HFFc6 (cell line): ENCODE measurements at places on chromosomes 16 and 17. TPM values are rescaled to one million over a fixed set of nuclear protein-coding genes. Genes with fewer than 3 reads are reported as not detected.

DNA sequence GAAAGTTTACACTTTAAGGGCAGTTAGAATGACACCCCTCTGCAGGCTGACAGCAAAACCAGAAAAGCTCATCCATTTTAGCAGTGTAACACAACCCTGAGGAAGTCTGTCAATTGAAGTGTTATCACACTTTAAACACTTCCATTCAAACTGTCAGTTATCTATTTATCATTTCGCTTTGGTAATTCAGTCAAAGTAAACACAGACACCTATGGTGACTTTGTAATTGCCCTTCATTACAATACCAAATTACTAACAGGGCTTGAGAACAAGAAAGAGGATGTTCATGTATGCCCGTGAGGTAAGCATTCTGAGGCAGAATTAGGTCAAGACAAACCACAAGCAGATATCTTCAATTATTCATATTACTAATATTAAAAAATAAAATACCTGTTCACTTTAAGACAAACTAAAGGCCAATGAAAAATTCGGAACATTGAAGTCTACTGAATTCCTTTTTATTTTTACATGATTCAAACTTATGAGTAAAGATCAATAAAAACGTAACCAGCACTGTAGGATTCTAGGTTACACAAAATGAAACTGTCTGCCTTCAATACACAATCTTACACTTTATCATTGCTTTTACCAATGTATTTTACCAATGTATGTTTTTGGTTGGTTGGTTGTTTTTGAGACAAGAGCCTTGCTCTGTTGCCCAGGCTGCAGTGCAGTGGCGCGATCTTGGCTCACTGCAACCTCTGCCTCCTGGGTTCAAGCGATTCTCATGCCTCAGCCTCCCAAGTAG lies 57.1 kb downstream of the BRIP1 start:
- peaks cover 11% of the 10 kb centered on the region; the same call in 1 of the 2 replicates for H3K36me3 ChIP-seq
- H3K27ac ChIP-seq = peak overlapping the region; percentile 84
- H3K4me3 ChIP-seq = no peak overlapping the region; the same call in none of the 2 replicates
- no peak for DNase-seq

DNA sequence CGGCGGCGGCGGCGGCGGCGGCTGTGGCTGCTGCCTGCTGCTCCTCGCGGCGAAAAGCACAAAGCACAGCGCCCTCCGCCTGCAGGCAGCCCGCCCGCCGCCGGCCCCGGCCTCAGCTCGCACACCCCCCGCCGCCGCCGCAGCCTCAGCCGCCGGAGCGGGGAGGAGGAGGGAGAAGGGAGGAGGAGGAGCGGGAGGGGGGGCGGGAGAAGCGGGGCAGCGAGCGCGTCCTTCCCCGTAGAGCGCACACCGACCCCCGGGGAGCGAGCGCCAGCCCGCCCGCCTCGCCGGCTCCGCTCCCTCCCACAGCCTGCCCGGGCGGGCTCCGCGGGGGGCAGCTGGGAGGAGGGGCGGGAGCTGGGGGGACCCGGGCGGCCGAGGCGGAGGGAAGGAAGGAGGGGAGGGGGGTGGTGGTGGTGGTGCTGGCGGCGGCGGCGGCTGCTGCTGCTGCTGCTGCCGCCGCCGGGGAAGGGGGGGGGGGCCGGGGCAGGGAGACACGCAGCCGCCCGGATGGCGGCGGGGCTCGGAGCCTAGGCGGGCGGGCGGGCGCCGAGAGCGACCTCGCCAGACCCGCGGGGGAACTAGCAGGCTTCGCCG lies at the start of gene UBTF:
Gene UBTF, minus strand, starts transcription at position 60 of the 597 bp plus-strand sequence. CDS start 1,446 bp downstream, outside the sequence.
- peak within 1 kb of the TSS; percentile 93 for H3K4me3 ChIP-seq
- peaks cover 19% of the 10 kb centered on the region for H3K36me3 ChIP-seq
- H3K27me3 ChIP-seq = peaks cover 4% of the 10 kb centered on the region
- no peak for DNase-seq
- H3K27ac ChIP-seq = peak within 1 kb of the TSS; percentile 86

DNA sequence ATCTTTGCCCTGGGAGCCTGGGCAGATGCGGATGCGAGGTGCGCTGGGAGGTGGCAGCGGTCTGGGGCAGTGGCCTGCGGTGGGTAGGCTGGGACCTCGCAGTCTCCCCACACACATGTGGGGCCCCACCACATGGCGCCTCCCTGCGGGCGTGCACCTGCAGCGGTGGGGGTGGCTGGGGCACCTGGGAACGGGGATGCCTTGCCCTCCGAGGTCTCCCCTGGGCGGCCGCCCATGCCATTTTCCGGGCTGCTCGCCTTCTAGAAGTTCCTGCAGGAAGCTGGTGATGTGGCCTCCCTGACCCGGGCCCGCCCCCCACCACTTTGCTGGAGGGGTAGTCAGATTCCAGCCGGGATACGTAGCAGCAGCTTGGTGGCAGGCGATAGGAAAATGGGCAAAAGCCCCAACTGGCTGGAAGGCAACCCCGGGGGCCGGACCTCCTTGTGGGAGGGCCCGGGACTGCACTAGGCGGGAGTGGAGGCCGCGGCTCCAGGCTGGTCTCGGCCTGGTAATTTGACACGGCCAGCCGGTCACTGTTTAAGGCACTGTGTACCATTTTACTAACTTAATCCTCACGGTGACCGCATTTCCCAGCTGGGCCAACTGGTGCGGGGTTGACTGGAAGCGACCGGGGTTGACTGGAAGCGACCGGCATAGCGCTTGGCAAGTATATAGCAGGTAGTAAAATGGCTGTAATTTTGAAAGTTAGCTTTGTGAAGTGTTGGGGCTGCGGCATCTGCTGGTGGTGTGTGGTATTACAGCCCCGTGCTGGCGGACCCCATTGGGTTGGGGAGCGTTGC lies 38.5 kb downstream of the IGF2BP1 start:
- no peak for DNase-seq
- H3K4me3 ChIP-seq = no peak overlapping the region
- H3K27ac ChIP-seq = no peak overlapping the region
- peaks cover 15% of the 10 kb centered on the region for H3K36me3 ChIP-seq

- H3K27ac ChIP-seq = no peak overlapping the region
- no peak overlapping the region for H3K4me3 ChIP-seq
- DNase-seq = peak; percentile 78
Measured at GRCh38 chr17:70405492-70406220, 236.3 kb downstream of the KCNJ2 start.

DNA sequence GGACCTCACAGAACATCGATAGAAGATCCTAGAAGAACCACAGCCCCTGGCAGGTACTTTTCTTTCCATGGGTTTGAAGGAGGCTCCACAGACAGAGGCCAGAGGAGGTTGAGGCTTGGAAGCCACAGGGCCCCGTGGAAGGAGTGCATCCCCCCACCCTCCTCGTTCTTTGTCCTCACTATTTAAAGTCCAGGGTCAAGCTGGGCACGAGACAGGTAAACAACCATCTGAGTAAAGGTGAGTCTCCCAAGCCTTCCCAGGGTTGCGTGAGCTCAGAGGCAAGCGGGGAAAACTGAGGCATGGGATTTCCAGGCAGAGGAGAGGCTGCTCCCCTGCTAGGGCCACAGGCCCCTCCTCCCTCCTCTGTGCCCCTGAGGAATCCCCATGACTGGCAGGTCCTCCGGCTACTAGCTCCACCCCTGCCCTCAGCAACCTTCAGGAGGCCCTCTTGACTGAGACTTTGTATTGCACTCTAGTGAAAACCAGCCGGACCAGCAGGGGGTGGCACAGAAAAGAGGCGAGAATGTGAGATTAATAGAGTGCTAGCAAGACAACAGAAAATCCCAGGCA lies 927 bp upstream of the SULT1A2 start:
- peaks cover 11% of the 10 kb centered on the region for H3K27me3 ChIP-seq
- no peak overlapping the region for H3K4me3 ChIP-seq
- DNase-seq = peak; percentile 15

GRCh38 chr17:82334622-82335394 lies 1.2 kb upstream of the SECTM1 start:
- DNase-seq = no peak
- H3K36me3 ChIP-seq = no peaks in the 10 kb centered on the region
- H3K27me3 ChIP-seq = peaks cover 6% of the 10 kb centered on the region

GRCh38 chr16:78932355-78932943 lies 668.1 kb downstream of the MAF start:
- DNase-seq = no peak
- no peak overlapping the region for H3K27ac ChIP-seq
- H3K4me3 ChIP-seq = no peak overlapping the region
- no peaks in the 10 kb centered on the region; the same call in 1 of the 2 replicates for H3K27me3 ChIP-seq

DNA sequence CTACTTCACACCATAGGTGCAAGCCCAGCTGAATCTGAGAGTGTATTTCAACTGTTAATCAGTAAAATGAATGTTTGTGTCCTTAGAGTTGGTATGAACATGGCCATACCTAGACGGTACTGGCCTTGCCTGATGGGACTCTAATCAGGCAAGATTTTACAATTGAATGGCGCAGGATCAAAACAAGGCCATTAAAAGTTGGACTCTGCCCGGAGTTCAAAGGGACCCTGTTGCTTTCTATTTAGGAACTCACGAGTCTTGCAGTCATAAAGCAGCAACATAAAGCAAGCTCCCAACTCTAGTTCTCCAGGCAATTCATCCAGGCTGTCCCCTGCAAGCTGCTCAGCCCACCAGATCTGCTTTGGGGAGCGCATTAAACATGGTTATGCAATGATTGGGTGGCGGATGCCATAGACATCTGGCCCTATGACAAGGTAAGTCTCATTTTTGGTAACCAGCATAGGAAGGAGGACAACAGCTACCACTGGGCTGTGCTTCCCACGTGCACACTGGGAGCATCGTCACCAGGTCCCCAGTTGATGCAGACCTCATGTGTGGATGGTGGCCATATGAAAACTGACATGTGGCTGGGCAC lies 8.8 kb downstream of the TMEM186 start:
- no peak overlapping the region for H3K27ac ChIP-seq
- DNase-seq = no peak
- H3K4me1 ChIP-seq = no peaks in the 10 kb centered on the region
- H3K27me3 ChIP-seq = no peaks in the 10 kb centered on the region; the same call in none of the 2 replicates

DNA sequence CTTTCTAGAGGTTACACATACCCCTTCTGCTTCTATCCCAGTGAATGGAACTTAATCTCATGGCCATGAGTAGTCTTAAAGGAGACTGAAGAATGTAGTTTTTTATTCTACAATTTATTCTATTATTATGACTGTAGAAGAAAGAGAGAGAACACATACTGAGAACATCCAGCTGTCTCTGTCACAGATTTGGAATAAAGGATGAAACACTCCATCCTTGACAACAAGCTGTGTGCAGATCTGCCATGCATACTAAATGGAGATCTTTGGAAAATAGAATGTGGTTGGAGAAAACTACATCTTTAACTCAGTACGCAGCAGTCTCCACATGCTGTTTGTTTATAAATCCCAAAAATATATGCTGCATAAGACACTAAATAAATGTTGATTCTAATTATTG lies 54.1 kb upstream of the NUDT7 start:
- H3K36me3 ChIP-seq = no peaks in the 10 kb centered on the region
- H3K27ac ChIP-seq = no peak overlapping the region
- no peak overlapping the region for H3K4me3 ChIP-seq
- H3K4me1 ChIP-seq = no peaks in the 10 kb centered on the region

DNA sequence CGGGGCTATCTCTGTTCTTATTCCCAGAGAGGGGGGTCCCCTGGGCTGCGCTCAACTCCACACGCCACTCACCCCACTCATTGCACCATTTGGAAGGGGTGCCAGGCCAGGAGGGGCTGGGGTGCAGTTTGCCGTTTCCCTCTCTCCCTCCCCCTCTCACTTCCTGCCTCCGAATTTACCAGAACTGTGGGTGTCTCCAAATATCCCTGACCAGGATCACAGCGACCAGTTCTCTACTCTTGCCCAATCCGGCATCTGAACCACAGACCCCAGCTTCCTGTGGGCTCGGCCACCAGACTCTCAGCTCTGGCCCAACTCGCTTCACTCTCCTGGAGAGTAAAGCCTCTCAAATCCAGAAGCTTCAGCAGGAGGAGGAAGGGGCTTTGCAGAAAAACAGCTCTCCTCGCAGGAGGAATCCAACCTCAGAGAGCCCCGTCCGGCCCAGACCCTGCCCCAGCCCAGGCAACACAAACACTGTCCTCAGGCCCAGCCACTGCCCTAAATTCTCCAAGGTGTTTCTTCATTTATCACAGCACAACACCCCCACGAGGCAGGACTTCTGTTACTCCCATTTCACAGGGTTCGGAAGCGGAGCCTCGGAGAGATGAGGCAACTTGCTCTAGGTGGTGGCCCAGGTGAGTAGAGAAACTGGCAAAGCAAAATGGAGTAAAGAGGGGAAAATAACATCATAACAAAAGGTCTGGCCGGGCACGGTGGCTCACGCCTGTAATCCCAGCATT lies 423 bp upstream of the ASGR2 start:
- peaks cover 22% of the 10 kb centered on the region for H3K27me3 ChIP-seq
- H3K4me1 ChIP-seq = no peaks in the 10 kb centered on the region
- H3K27ac ChIP-seq = no peak overlapping the region
- no peaks in the 10 kb centered on the region for H3K36me3 ChIP-seq

GRCh38 chr16:71344315-71344905 lies 14.1 kb upstream of the CALB2 start:
- no peaks in the 10 kb centered on the region for H3K36me3 ChIP-seq
- no peak overlapping the region for H3K4me3 ChIP-seq
- no peak overlapping the region for H3K27ac ChIP-seq
- H3K4me1 ChIP-seq = no peaks in the 10 kb centered on the region
- no peak for DNase-seq

DNA sequence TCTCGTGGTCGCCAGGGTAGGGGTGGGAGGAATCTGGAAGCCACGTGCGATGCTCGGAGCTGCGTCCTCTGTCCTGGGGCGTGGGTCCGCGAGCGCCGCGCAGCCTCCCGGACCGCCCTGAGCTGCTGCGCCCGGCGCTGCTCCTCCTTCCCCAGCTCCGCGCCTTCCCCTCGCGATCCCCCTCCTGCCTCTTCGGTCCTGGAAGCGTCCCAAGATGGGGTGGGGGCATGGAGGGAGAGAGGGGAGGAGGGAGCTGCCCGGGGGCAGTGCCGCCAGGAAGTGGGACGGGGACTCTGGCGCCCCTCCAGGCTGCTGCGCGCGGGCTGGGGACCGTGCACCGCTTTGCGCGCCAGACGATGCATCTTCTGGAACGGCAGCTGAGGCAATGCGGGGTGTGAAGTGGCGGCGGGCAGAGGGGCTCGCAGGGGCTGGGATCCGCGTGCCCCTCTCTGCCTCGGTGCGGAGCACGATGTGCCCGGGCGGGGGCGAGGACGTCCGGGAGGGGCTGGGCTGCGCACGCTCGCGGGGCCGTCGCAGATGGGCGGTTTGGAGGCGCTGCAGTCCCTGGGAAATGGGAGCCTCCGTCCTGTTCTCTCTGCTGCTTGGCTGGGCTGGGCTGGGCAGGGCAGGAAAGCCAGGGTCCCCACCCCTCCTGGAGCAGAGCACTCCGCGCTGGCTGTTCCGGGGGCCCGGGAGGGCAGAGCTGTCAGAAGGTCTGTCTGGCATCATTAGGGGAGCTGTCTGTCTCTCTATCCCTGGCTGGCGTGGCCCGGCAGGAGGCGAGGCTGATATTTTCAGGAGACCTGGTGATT lies 388.0 kb downstream of the SEC14L1 start:
- no peak for DNase-seq
- H3K27me3 ChIP-seq = peaks cover 35% of the 10 kb centered on the region
- no peak overlapping the region for H3K27ac ChIP-seq
- no peak overlapping the region for H3K4me3 ChIP-seq

The HIC1 gene
- total RNA-seq = 41.2 and 50.9 TPM in 2 replicates

The MPRIP gene
- 327 to 384 TPM (median 372 TPM) in 3 replicates for total RNA-seq

The PRSS33 gene
- not detected in 3 replicates for total RNA-seq

The SOST gene
- not detected in 2 replicates for total RNA-seq

The CCDC182 gene
- not detected in 3 replicates for total RNA-seq
